SK-N-SH (cell line): ENCODE measurements at places on chromosomes 12 and 14. TPM values are rescaled to one million over a fixed set of nuclear protein-coding genes. Genes with fewer than 3 reads are reported as not detected.

- DNase-seq, result no peak
Observed at GRCh38 chr12:73308747-73309146, 1036.6 kb downstream of the TRHDE start.

DNA sequence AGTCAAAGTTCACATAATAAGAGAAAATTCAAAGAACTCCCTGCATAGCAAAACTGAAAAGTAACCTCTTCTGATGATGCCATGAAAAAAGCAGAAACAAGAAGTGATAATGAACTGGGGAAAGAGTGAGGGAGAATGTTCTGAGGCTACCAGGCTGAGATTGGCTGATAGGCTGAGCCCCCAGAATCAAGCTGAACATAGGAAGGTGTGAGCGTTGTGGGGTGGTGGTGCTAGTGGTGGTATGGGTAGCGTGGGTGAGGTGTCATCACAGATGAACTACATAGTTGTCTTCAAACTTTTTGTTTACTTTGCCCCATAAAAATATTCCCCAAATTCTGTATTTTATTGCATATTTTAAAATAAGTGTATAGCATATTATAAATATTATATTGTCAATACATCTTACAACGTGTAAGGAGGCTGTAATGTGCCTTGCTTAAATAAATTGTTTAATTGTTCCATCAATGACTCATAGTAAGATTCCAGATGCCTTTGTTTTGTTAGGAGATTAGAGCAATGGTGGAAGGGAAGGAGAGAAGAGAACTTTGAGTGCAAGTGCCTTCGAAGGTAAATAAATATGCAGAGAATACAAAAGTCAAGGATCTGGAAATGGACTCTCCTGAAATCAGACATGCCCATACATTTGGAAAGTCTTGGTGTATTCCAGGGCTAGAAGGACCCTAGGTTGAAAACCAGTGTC lies 15.8 kb upstream of the CFAP54 start:
- no peak for DNase-seq

DNA sequence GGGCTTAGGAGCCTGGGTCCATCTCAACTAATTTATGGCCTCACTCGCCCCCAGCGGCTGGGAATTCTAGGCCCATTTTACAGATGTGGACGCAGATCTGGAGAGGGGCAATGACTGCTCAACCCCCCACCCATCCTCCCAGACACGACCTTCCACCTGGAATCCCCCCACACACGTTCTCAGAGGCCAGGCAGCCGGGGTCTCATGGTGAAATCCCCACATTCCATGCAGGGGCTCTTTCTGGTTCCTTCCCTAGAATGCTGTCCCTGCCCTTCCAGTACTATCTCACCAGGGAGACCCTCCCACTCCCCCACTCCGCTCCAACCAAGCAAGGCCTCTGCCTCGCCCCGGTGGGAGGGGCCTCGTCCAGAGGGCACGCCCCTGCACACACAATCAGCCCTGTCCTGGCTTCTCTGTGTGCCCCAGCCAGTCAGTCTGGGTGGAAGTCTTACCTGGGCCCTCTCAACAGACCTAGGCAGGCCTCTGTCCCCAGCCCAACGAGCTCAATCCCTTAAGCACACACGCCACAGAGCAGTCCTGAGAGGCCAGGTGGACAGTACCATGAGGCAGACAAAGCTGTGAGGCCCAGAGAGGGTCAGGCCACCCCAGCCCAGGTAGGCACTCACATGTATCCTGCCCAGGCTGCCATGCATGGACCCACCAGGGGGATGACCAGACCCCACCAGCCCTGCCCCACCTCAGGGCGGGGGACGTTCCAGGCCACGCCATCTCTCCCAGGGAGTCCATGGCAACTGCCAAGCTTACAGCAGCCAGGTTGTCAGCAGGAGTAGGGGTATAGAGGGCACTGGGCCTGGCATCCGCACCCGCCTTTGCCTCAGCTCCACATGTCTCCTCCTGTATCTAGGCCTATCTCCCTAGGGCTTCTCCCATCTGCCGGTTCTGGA lies 1.3 kb upstream of the ANKRD9 start:
- DNase-seq, result no peak

Gene BDKRB2
- 4.8 and 6.4 TPM in 2 replicates for polyA plus RNA-seq

Gene DNAAF2
- polyA plus RNA-seq, result 8.9 and 9.9 TPM in 2 replicates
